ENCODE measurements at places on chromosomes 2 and 18.

- DNase-seq: no peak
Observed at GRCh38 chr2:206840999-206841398, 75.6 kb downstream of the FASTKD2 start.

- no peak for DNase-seq
Observed at GRCh38 chr2:221850076-221850475, 278.0 kb upstream of the EPHA4 start.

- DNase-seq: no peak
Observed at GRCh38 chr2:71071681-71072398, 3.4 kb downstream of the NAGK start.

DNA sequence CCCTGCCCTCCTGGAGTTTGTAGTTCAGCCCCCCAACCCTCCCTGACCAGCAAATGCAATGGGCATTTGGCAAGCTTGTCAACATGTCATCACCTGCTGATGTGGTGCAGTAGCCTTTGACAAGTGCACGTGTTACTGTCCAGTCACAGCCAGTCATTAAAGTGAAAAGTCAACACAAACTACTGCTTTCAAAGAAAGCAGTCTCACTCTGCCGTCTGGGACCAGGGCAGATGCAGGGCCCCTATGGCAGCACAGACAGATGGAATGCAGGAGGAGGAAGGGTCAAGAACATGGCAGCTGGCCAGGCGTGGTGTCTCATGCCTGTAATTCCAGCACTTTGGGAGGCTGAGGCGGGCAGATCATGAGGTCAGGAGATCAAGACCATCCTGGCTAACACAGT lies 222.4 kb upstream of the OSR1 start:
- no peak for DNase-seq

DNA sequence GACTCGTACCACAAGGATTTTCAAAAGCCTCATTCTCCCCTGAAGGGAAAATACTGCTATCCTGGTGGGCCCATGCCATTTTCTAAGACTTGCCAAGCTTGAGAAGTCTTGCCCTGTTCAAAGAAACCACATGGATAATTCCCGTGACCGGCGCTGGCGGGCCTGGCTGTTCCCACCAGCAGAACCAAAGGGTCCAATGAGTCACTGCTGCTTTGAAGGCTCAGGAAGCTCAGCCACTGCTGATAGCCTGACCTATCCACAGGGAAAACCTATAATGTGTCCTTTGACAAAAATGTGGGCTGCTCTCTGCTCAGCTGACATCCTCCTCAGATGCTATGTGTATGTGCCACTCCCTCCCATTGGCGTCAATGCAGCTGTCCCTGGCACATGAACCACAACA lies 137.9 kb upstream of the RAB12 start:
- DNase-seq: no peak

- no peak for DNase-seq
Observed at GRCh38 chr2:151775057-151775740, 40.9 kb upstream of the NEB start.

GRCh38 chr2:52775674-52776073 lies 991.9 kb upstream of the CHAC2 start:
- DNase-seq: no peak

DNA sequence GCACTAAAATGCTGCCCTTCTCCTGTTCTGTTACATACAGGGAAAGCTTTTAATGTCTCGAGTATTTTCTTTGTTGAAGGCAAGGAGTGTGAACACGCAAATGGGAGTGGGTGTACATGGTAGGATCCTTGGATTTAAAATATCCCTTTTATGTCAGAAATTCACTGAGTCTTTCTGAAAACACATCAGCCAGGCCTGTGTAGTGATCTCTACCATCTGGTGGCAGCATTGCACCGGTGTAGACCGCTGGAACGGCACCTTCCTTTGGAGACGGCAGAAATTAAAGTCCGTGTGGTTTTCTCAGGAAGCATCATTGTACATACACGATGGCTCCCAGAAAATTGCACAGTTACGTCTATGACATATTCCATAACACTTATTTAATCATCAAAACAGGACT lies 515.8 kb downstream of the GALR1 start:
- no peak for DNase-seq

- DNase-seq: no peak
Observed at GRCh38 chr2:7206111-7206810, 289.0 kb downstream of the RNF144A start.

DNA sequence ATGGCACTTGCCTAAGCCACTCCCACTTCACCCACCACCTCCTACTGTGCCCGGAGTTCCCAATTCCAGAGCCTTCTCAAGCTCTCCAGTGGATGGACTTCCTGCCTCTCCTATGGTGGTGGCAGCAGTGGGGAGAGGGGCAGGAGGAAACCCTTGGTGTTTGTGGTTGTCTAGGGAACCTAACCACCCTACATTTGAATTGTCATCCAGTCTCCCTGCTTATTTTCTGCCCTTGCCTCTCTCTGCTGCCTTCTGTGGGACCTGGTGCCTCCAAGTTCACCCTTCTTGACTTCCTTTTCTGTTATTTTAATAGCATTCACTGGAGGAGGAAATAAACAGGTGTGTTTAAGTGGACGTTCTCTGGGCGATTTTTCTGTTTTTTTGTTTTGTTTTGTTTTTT lies 50.0 kb upstream of the HPCAL1 start:
- DNase-seq: no peak

Measured in cerebellar nuclear complex (tissue), 1 donor.